Fibroblast of skin of back (primary cell): ENCODE measurements at places on chromosomes 6 and 20.

DNA sequence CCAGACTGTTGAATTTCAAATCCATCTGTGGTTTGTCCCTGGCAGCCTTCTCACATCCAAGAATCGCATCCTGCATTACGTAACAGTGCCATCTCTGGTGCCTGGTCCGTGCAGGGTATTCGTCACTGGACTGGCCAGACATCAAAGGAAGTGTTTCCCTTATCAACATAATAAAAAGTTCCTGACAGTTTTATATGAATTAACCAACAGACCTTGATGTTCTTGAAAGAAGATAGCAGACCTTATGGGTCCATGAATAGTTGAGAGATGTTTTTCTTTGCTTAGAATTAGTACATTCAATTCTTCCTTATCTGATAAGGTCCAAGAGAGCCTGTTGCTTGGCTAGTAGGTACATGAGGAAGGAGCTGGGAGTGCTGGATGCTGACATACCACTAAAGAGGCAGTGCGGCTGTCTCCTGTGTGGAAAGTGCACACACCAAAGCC lies 77.6 kb downstream of the PHACTR2 start:
- DNase-seq = no peak

GRCh38 chr6:165588515-165588914 lies 74.5 kb downstream of the PDE10A start:
- no peak for DNase-seq

- peak; percentile 80 for DNase-seq
Observed at GRCh38 chr6:1129131-1129530, 182.8 kb upstream of the FOXQ1 start.

DNA sequence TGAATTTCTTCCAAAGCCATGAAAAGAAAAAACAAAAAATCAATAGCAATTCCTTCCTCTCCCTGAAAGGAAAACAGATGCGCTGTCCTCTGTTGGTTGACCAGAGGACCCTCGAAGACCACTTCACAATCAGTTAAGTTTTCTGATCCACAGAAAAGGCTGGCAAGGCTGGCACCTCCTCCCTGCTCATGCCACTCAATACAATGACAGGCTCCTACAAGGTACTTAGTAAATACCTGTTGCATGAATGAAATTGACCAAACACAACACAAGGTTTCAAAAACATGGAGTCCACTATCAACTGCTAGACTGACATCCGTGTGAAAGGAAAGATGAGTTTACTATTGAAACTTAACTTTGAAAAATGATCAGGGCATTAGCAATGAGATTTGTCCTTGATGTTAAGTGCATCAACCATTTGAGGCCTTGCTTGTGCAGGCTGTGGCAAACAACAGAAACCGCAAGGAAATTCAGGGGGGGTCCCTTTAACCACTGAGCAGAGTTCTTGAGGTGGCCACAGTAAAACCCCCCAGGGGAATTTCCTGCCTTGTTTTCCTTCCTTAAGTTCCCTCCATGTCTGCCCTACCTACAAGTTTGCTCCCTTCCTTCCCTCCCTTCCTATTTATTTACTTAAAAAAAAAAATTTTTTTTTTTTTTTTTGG lies 27.9 kb upstream of the RTF2 start:
- peak; percentile 32 for DNase-seq

- DNase-seq = no peak
Observed at GRCh38 chr6:31870385-31870921, 7.8 kb upstream of the NEU1 start.

DNA sequence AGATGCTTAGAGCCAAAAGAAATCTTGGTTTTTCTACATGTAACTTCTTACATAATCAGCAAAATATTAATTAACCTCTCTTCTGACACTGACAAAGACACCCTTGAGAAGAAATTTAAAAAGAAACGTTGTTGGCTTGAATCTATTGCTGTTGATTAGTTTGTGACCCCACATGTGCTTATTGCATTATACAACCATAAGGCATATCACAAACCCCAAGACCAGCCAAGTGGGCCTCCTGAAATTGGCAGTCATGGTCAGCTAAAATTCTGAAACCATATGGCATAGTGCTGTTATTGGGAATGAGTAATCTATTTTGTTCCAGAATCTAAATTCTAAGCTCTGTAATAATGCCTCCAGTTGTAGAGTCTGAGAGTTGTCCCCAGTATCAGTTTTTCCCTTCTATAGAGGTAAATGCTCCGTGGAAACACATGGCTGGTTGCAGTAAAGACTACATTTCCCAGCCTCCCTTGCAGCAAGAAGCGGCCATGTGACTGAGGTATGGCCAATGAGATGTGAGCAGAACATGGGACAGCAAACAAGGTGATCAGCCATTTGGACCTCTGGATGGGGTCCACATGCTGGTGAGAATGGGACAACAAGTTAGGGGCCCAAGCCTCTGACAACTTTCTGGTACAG lies 42.3 kb upstream of the PTPN1 start:
- peak; percentile 48 for DNase-seq

GRCh38 chr20:37364013-37364926 lies 18.3 kb downstream of the SRC start:
- no peak for DNase-seq

GRCh38 chr6:121305957-121306607 lies 28.2 kb downstream of the TBC1D32 start:
- DNase-seq = peak; percentile 34

DNA sequence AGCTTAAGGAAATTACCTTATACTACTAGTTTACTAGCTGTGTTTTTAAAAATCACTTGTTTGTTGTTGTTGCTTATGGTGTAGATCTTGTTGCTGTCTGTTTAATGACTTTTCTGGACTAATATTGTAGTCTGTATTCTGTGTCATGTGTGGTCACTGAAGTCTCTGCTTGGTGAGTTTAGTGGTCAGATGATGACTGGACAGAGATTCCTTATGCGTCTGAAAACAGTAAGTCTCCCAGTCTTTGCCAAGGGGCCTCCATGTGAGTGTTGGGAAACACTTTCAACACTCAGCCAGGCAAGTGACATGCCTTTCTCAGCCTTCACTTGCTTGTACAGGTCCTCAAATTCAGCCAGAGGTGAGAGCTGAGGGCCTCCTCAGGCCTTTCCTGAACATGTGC lies 256.9 kb upstream of the RNF24 start:
- no peak for DNase-seq

GRCh38 chr6:5471044-5471443 lies 209.7 kb downstream of the FARS2 start:
- peak; percentile 57 for DNase-seq

DNA sequence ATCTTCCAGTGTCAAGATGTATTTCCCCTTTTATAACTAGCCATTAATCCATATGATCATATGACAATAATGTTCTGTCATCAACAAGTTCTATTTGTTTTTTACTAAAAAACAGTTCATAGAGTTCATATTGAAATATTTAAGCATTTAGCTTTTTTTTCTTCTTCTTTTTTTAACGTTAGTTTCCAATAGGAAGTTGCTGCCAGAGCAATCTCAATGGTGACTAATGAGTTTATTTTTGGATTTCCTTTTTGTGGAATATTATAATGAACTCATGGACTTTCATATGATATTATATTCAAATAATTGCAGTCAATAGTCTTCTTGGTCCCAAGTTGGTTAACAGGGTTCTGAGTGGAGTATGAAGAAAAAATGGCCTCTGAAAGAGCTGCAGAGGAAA lies 343.3 kb downstream of the BCKDHB start:
- DNase-seq = peak; percentile 43

GRCh38 chr6:14271789-14272736 lies 154.5 kb downstream of the CD83 start:
- DNase-seq = peak; percentile 61

- no peak for DNase-seq
Observed at GRCh38 chr20:48949304-48950170, 28.0 kb downstream of the ARFGEF2 start.

GRCh38 chr20:50286609-50287008 lies 96.0 kb downstream of the CEBPB start:
- DNase-seq = peak; percentile 91

- DNase-seq = no peak
Observed at GRCh38 chr6:19289457-19289856, 547.7 kb upstream of the ID4 start.

GRCh38 chr6:147231589-147231988 lies 27.4 kb downstream of the STXBP5 start:
- DNase-seq = no peak

- DNase-seq = no peak
Observed at GRCh38 chr20:64035933-64036345, at the start of gene C20orf204. C20orf204 (plus strand) TSS chr20:64036182; CDS start chr20:64036324, 142 bp downstream.

- DNase-seq = no peak
Observed at GRCh38 chr20:37989601-37990295, 43.5 kb downstream of the TTI1 start.

DNA sequence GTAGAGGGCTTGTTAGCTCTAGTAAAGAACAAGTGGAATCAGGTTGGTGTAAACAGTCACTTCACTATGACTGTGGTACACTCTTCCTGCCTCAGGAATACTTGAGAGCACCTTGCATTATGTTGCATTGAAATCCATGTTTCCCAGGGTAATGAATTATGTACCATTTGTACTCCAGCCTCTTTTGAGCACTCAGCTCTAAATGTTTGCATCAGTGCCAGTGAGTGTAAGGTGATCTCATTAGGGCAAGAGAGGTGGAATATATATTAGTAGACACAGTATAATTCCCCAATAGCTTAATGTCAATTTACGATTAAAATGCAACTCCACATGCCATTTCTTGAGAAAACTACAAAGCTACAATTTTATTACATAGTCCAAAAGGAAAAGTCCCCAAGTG lies 319.6 kb upstream of the POU3F2 start:
- no peak for DNase-seq

DNA sequence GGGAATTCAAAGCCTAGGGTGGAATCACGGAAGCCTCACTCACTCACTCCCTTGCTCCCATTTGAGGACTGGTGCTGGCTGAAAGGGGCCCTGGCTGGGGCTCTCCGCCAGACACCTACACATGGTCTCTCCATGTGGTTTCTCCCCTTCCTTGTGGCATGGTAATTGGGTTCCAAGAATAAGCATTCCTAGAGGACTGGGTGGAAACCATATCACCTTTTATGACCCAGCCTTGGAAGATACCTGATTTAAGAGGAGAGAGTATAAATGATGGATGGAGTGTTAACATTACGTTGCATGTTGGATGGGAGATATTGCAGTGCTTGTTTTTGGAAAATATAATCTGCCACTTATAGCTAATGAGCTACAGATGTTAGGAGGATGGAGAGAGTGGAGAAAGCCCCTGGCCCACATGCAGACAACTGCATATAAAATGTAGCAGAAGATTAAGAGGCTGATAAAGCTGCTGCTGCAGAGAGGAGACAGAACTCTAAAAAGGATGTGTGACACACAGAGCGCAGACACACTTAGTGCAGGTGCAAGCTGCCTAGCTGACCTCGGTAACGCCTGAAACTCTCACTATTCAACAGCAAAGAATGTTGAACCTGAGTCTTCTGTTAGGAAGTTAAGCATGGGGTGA lies 23.3 kb upstream of the CDKN1A start:
- DNase-seq = no peak

GRCh38 chr6:157635388-157636244 lies 187.4 kb upstream of the SNX9 start:
- no peak for DNase-seq

GRCh38 chr6:3419624-3420272 lies 37.1 kb downstream of the SLC22A23 start:
- peak; percentile 96 for DNase-seq

DNA sequence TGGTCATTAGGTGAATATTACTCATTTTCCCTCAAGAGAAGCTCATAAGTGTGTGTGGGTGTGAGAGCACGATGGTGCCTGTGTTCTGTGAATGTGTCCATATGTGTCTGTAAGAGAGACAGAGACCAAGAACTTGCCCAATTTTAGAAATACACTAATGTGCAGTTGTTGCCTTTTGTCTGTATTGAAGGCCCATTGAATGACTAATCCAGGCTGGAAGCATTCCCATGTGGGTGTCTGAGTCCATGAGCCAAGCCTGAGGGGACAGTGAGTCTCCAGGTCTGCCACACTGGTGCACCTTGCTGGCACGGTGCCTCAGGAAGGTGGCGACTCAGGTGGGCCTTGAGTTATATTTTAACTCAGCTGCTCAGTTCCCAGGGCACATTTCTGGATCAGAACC lies 25.5 kb upstream of the ASXL1 start:
- peak; percentile 68 for DNase-seq

- DNase-seq = peak; percentile 87
Observed at GRCh38 chr6:117498159-117498558, 15.7 kb downstream of the DCBLD1 start.

DNA sequence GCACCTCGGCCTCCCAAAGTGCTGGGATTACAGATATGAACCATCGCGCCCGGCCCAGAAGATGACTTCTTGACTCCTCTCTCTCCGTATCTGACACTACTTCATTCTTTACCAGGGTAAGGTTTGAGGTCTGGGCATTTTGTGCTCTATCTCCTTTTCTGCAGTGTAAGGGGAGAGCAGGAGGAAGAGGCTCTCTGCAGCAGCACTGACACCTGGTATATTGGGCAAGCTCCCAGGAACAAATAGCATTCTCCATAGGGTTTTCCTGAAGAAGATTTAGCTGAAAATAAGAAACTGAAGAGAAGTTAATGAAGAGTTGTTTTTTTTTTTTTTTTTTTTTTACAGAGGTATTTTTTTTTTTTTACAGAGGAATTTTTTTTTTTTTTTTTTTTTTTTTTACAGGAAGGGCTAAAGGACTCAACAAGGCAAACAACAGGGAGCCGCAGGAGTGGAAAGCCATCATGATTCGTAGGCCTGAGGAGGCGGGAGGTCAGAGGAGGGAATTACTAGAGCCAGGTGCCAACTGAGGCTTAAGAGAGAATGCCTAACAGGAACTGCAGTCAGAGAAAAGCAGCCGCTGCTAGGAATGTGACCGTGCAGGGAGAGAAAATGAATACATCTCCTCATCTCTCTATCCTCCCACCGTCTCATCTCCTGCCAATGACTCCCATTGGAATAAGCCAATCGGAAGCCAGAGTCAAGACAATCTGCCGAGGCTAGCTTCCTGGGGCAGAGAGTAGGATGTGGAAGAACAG lies 34.7 kb upstream of the ADGRF4 start:
- DNase-seq = no peak

DNA sequence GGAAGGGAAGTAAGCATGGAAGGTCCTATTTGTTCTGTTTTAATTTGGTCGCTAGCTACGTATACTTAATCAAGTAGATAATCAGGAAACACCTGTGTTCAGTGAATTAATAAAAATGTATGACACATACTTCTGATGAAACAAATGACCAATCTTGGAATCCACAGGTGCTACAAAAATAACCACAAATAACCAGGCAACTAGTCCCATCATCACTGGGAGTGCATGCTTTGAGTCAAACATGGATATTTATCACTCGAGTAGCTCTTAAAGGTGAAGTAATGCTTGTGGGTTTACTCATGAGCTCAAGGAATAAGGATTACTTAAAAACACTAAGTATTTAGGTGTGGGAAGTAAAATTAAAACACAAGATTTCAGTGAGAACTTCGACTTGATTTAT lies 285.6 kb upstream of the ID4 start:
- no peak for DNase-seq

GRCh38 chr6:128244751-128245405 lies 275.5 kb downstream of the PTPRK start:
- no peak for DNase-seq

GRCh38 chr20:55253781-55254180 lies 751.5 kb downstream of the CBLN4 start:
- peak; percentile 62 for DNase-seq

GRCh38 chr20:821046-821730 lies 12.3 kb upstream of the FAM110A start:
- DNase-seq = no peak
